ENCODE measurements at places on chromosomes 2 and 18. TPM values are rescaled to one million over a fixed set of nuclear protein-coding genes. Genes with fewer than 3 reads are reported as not detected.
A peak's percentile ranks its signal among the peaks of the same experiment; 100 is the strongest.

- peak; percentile 26 for DNase-seq
These were observed 68.6 kb downstream of the CCDC138 start for GRCh38 chr2:108855194-108855593.

DNA sequence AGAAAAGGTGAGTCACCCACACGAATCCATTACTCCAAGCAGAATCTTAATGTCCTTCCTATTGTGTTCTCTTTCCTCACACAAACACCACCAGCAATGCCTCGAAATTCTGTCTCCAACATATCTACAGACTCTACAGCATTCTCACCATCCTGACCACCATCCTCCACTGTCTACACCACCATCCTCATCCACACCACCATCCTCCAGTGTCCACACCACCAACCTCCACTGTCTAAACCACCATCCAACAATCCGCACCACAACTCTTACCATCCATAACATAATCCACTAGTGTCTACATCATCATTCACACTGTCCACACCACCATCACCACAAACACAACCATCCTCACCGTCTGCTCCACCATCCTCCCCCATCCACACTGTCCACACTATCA, 121.6 kb upstream of the ALKAL2 start:
- no peak for DNase-seq

- no peak for DNase-seq
These were observed 120.3 kb downstream of the BCL11A start for GRCh38 chr2:60433018-60433596.

GRCh38 chr18:54995421-54996143, 36.3 kb upstream of the CCDC68 start:
- no peak for DNase-seq

- no peak for DNase-seq
These were observed 3.0 kb downstream of the SP5 start for GRCh38 chr2:170717991-170718589.

DNA sequence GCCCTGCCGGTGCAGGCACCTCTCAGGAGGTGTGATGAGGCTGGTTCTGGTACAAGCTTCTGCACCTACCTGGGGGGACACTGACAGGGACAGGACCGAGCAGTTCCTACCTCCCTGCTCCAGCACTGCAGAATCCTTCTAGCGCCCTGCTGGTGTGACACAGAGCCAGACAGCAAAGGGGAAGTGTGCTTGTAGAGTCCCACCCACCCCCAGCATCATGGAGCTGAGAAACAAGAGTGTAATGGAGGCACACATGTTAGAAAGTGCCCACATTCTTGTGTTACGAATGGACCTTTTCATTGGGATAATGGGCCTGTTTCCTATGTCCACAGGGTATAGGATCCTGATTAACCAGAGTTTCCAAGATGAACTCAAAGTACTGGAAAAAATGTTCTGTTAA, 38.3 kb downstream of the OXER1 start:
- no peak for DNase-seq

GRCh38 chr2:193966590-193966989, 1690.4 kb upstream of the SLC39A10 start:
- peak; percentile 66 for DNase-seq

GRCh38 chr2:44233450-44234128, 41.7 kb upstream of the SLC3A1 start:
- DNase-seq = peak; percentile 76

GRCh38 chr18:39113790-39114189, 1548.2 kb upstream of the CELF4 start:
- no peak for DNase-seq

DNA sequence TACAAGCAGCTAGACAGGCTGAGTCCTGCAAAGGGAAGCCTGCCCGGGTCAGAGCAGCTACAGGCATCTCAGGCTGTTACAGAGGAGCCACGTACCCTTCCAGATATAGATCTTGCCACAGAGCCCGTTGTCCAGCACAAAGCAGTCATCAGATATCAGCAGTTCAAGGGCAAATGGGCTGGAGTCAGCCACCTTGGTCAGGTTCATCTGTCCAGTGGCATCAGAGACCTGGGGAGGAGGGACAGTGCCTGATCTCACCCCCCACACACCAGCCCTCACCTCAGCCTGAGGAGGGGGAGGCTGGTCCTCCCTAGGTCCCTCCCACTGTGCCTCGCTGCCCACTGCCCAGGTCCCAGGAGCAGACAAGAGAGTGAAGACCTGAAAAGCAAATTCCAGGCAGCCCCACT, 12.2 kb downstream of the CAPG start:
- no peak for DNase-seq

GRCh38 chr18:39037925-39038324, 1472.3 kb upstream of the CELF4 start:
- no peak for DNase-seq

DNA sequence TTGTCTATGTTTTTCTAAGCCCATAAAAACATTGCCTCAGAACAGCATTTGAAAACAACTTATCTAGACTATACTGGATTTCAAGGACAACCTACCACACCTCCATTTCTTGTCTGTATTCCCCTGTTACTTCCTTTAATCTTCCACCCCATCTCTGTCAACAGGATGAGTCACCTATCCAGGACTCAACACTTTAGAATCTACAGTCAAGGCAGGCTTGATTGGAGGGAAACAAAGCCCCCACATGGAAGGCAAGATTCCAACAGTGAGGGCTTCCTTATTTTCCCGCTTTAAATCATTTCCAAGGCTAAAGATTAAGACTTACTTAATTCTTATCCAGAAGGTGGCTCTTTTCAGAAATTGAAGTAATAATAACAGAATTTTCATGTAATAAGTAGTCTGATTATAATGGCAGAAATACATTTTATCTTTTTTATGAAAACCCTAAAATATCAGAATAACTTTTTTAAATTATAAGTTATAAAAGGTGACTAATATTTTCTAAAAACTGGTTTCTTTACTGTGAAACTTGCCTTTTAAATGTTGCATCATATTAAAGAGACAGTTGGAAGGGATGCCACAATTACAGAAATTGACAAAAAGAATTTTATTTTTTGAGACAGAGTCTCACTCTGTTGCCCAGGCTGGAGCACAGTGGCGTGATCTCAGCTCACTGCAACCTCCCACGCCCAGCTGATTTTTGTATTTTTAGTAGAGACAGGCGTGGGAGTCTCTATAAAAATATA, 138.7 kb upstream of the CCDC150 start:
- DNase-seq = peak; percentile 26

GRCh38 chr2:96437512-96437911, 67.6 kb downstream of the NEURL3 start:
- DNase-seq = no peak

DNA sequence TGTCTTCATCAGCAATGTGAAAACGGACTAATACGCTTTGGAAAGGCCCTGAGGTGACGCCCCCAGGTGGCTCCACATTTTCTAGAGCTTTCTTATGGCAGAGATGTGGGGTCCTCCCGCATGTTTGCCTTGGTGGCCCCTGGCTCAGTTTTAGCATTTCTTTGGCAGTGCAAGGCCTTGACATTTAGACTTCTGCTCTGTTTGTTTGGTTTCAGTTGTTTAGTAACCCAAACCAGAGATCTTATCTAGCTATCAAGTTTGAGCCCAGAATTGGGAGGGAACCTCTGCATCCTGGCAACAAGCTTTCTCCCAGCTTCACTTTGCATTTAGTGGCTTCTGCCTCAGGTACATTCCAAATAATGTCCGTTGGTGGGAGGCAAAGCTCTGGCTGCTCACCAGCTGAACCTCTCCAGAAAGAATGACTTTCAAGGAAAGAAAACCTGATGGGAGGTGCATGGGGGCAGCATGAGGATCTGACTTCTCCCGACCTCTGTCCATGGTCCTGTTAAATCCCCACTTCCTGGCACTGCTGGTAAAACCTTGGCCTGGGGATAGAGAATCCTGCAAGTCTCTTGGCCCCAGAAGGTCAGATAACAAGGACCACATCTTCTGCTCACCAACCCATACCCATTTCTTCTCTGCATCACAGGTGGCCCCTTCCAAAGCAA, 12.0 kb upstream of the MBP start:
- no peak for DNase-seq

DNA sequence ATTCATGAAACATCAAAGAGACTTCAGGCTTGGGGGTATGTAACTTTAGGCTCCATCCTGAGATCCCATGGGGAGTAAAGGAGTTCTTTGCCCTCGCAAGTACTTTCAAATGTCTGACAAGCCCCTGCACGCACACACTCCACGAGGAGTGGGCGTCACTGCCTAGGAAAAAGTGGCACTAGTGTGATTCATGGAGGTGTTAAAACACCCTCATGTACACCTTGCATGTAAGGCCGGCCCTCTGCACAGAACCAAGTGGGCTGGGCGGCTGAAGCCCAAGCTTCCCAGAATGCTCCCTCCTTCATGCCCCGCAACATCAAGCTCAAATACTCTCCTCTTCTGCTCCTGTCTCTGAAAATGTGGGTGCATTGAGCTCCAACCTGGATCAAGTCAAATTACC, 7.8 kb downstream of the HS1BP3 start:
- no peak for DNase-seq

DNA sequence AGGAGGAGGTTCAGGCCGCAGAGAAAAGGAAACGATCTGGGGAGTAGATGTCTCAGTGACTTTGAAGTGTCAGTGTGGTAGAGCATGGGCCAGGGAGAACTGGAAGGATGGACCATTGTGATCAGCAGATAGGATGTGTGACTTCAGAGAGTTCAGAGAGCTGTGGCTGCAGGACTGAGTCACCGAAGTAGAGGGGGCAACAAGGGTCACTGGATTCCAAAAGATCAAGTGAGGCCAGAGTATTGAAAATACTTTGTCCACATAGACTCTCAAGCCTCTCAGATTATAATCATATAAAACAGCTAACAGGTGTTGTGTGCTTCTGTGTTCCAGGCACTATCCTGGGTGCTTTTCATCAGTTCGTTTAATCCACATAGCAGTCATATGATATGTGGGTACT, 99.4 kb downstream of the CRIM1 start:
- DNase-seq = no peak

DNA sequence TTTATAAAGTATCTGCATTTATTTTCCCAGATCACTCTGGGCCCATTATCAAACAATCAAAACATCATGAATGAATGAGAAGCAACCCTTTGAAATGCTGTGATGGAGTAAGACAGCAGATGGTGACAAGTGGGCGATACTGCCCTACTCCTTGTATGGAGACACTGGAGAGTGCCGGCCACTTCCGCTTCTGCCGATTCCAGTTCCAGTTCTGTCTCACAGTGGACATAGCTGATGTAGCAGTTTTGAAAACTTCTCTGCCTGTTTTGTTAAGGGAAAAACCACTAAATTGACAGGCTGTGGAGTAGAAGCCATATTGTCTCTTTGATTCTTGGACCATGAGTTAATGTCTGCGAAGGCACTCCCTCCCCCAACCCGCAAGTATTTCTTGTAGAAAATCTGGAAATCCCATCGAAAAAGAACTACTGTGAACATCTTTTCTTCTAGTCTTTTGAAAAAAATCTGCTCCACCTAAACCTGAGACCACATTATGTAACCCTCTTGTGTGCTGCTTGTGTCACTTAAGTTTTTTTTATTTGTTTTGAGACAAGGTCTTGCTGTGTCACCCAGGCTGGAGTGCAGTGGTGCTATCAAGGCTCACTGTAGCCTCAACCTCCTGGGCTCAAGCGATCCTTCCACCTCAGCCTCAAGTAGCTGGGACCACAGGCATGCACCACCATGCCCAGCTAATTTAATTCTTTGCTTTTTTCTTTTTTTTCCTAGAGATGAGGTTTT, 133.5 kb downstream of the TANC1 start:
- DNase-seq = no peak

GRCh38 chr2:175372704-175373701, 191.5 kb upstream of the ATP5MC3 start:
- peak; percentile 31 for DNase-seq

DNA sequence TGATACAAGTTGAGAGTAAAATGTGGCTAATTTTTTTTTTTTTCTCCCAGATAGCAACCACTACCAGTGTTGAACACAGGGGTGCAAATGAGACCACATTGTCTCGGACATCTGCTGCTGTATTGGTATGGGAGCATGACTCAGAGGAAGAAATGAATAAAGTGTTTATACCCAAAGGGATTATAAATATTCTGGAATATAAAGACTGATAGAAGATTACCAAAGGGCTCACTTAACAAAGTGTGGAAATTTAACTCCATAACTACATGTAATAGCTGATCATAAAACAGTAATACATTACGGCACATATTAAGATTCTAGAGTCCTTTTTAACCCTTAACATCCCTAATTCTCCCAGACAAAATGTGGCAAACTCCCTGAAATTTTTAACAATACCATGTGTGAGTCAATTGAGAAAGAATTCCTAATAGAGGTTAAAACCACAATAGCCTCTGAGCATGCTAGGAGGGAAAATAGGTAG, 1023.0 kb upstream of the ACVR2A start:
- peak; percentile 68 for DNase-seq

- peak; percentile 95 for DNase-seq
These were observed 165.0 kb downstream of the ANTXR1 start for GRCh38 chr2:69177785-69178636.

DNA sequence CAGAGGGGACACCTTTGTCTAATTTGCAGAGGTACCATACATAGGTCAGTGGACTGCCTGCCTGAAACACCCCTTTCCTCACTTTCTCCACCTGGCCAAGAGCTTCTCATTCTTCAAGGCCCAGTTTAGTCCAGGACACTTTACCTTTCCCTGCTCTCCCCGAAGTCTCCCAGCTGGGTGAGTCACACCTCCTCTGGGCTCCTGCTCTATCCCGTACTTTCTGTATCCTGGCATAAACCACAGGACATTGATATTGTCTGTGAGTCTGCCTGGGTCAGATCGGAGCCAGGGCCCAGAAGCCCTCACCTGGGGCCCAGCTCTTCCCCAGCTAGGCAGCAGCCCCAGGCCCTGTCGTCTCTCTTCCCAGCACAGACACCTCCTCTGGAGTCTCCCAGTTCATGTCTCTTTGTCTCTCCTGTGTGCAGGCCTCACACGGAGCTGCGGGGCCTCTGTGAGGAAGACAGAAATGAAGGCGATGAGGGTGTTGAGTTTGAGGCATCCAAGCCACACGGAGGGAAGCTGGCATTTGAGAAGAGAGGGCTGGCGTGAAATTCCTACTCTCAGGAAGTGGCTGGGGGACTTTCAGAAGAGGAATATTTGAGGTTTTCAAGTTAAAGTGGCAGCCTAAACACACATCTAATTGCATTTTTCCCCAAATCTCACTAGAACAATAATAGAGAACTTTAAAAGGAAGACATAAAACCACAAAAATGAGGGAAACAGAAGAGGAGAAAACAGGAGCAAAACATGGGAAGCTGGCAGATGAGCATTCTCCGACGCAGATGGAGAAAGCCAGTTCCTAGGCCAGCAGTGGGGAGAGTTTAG, 79.6 kb upstream of the LAPTM4A start:
- DNase-seq = peak; percentile 59

GRCh38 chr18:24922491-24922890, 429.5 kb downstream of the ZNF521 start:
- DNase-seq = no peak

TUBB8B gene
- not detected for total RNA-seq

CYP26B1 gene
- 0.02 TPM for total RNA-seq

COLEC12 gene
- total RNA-seq = 0.02 TPM

TCF23 gene
- not detected for total RNA-seq

REG3G gene
- not detected for total RNA-seq

PDE11A gene
- total RNA-seq = 0.91 TPM

FLACC1 gene
- total RNA-seq = not detected

KYNU gene
- total RNA-seq = 1.4 TPM

IRS1 gene
- total RNA-seq = 6.6 TPM

MFSD2B gene
- not detected for total RNA-seq

MYL12A gene
- 1,578 TPM for total RNA-seq

NCL gene
- total RNA-seq = 217 TPM

EFHD1 gene
- 0.24 TPM for total RNA-seq

CHPF gene
- 139 TPM for total RNA-seq

PREPL gene
- total RNA-seq = 53.9 TPM

Measured in A172 (cell line).